ENCODE measurements at places on chromosomes 7 and 10.

- no peak overlapping the region for H3K4me3 ChIP-seq
- DNase-seq = no peak
- H3K4me1 ChIP-seq = peaks cover 15% of the 10 kb centered on the region
- no peaks in the 10 kb centered on the region for H3K27me3 ChIP-seq
These were observed 279.5 kb upstream of the AKR1E2 start for GRCh38 chr10:4546500-4546899.

DNA sequence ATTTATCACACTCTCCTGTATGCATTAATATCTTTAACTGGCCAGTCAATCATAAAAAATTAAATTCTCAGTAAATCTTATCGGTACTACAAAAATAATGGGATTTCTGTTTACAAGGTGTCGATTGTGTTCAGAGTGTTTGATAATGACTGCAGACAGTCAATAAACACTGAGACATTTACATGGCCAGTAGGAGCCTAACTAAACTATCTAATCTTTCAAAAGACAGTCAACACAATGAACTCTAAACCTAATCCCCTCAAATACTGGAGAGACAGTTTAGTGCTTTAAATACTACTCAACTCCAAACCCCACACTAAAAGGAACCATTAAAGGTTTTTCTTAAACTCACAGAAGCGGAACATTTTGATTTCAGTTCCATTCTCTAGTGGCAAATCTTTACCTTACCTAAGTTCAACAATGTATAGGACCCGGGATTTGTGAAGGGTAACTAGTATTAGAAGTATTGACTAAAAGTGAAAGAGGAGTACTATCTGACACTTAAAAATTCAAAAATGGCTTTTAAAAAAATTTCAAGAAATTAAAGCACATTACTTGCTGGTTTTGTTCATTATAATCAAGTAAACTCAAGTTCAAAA lies 37.3 kb upstream of the EXOC6 start:
- no peak overlapping the region for H3K27ac ChIP-seq
- H3K4me3 ChIP-seq = no peak overlapping the region
- no peak for DNase-seq
- H3K27me3 ChIP-seq = no peaks in the 10 kb centered on the region

GRCh38 chr7:342681-343216 lies 52.8 kb downstream of the FOXL3 start:
- H3K27me3 ChIP-seq = peaks cover 24% of the 10 kb centered on the region
- DNase-seq = no peak
- no peak overlapping the region for H3K27ac ChIP-seq
- H3K4me3 ChIP-seq = no peak overlapping the region
- H3K4me1 ChIP-seq = no peaks in the 10 kb centered on the region

DNA sequence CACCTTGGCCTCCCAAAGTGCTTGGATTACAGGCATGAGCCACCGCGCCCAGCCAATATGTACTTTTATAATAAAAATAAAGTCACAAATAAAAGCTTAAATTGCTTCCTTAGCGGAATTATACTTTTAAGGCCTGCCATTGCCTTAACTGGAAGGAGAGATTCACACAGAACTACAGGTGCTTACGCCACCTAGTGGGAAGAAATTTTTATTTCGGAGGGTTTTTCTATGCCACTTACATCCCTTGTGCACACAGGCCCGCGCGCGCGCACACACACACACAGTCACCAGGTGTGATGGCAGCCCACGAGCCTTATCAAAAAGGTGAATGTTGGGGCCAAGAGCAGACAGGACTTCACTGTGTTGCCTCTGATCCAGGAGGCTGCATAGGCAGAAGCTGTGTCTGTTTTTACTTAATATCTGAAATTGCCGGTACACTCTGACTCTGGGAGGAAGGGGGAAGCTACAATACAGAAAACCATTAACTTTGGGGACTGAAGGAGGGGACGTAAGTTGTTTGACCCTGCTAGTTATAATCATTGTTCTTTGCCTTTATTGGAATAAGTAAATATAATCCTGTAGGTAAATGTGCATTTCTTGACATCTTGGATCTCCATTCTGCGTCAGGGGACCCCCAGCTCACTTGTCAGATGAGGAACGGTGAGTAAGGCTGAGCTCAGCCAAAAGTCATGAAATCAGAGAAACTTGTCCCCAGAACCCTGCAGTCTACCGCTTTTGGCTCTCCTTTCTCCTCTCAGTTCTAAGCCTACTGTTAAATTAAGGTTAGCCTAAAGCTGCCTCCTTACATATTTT lies 87.1 kb downstream of the SLC16A9 start:
- H3K36me3 ChIP-seq = peaks cover 5% of the 10 kb centered on the region
- no peak overlapping the region for H3K27ac ChIP-seq
- no peak overlapping the region for H3K4me3 ChIP-seq
- DNase-seq = peak; percentile 53
- H3K27me3 ChIP-seq = peaks cover 27% of the 10 kb centered on the region

- no peak for DNase-seq
- peaks cover 5% of the 10 kb centered on the region for H3K36me3 ChIP-seq
- no peak overlapping the region for H3K27ac ChIP-seq
- peaks cover 7% of the 10 kb centered on the region for H3K4me1 ChIP-seq
These were observed 8.2 kb upstream of the BLVRA start for GRCh38 chr7:43750016-43750887.

DNA sequence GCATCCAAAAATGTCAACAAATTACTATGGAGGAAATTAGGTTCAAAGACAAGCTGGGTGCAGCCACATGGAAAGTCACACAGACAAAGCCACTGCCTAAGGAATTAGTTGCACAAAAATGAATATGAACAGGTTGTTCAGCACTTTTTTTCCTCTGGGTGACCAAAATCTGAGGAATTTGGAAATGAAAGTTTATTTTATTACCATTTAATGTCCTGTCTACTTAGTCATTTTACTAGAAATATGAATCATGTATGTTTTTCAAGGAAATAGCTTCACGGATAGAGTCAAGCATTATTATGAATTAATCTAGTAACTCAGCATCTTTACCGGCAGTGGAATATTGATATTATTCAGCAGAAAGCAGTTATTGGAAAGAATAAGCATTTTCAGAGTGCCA lies 106.3 kb downstream of the ANK3 start:
- peaks cover 14% of the 10 kb centered on the region for H3K4me1 ChIP-seq
- H3K27me3 ChIP-seq = no peaks in the 10 kb centered on the region
- H3K36me3 ChIP-seq = peaks cover 11% of the 10 kb centered on the region
- peak; percentile 8 for DNase-seq
- H3K4me3 ChIP-seq = no peak overlapping the region

GRCh38 chr7:130409712-130410072 lies 29.4 kb downstream of the CPA1 start:
- no peak overlapping the region for H3K4me3 ChIP-seq
- DNase-seq = no peak
- H3K27ac ChIP-seq = no peak overlapping the region
- H3K36me3 ChIP-seq = no peaks in the 10 kb centered on the region

GRCh38 chr7:152341914-152342236 lies 93.9 kb downstream of the KMT2C start:
- peaks cover 6% of the 10 kb centered on the region for H3K36me3 ChIP-seq
- peaks cover 21% of the 10 kb centered on the region for H3K4me1 ChIP-seq
- no peak for DNase-seq
- H3K4me3 ChIP-seq = no peak overlapping the region
- no peaks in the 10 kb centered on the region for H3K27me3 ChIP-seq

DNA sequence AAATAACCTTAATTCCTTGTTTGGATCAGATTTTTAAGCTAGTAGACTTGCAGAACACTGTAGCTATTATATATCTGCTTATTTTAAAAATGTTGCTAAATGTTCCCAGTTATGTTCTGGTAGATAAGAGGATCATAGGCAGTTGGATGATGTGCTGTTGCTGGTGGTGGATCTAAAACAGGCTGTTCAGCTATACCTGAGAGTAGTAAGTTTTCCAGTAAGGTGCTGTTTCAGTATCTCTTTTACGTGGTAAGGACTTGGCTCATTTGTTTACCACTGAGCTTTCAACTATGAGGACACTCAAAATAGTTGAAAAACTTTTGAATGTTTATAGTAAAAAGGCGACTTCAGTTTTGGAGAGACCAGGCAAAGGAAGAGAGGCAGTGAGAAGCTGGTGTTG lies 180.9 kb downstream of the CDK14 start:
- H3K27me3 ChIP-seq = no peaks in the 10 kb centered on the region
- H3K4me3 ChIP-seq = no peak overlapping the region
- H3K36me3 ChIP-seq = peaks cover 6% of the 10 kb centered on the region
- DNase-seq = no peak
